Liver (tissue), 10 donors: ENCODE measurements at places on chromosomes 1 and 21. TPM values are rescaled to one million over a fixed set of nuclear protein-coding genes. Genes with fewer than 3 reads are reported as not detected.

- no peaks in the 10 kb centered on the region for H3K4me1 ChIP-seq
- DNase-seq, result no peak
- H3K4me3 ChIP-seq, result no peak overlapping the region
- no peak overlapping the region for H3K27ac ChIP-seq
- H3K27me3 ChIP-seq, result no peaks in the 10 kb centered on the region
Observed at GRCh38 chr1:114289824-114290223, 136.2 kb upstream of the SYT6 start.

DNA sequence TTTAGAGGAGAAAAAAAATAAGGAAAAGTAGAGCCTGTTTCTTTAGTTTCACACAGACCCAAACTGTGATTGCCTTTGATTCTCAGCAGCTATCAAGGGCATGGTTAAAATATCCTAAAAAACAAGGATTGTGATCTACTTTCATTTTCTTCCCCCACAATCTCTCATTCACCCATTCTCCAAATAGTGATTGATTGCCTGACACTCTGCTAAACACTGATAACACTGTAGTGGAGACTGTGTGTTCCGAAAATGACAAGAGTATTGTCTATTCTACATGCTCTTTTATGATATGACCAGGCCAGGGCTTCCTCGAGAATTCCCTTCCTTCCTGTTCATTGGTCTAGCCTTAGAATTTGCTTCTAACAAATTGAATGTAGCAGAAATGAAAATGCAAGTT lies 40.2 kb downstream of the PRMT6 start:
- H3K4me3 ChIP-seq, result no peak overlapping the region
- H3K27me3 ChIP-seq, result no peaks in the 10 kb centered on the region
- H3K27ac ChIP-seq, result no peak overlapping the region
- no peaks in the 10 kb centered on the region for H3K4me1 ChIP-seq
- DNase-seq, result no peak

DNA sequence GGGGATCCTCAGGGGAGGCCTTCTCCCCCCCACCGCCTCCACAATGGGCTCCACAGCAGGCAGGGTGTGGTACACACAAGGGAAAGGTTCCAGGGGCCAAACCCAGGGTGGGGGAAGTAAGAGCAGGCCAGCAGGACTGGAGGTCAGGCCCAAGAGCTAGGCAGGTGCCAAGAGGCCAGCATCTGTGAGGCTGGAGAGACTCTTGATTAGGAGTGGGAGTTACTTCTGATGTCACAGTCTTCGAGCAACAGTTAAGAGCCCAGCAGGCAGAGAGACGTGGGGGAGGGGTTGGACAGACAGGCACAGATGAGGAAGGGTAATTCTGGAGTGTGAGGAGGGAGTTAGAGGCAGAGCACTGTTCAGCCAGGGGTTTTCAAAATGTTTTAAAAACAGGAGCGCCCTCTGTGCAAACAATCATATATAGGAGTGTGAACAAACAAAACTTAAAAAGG lies 55.8 kb downstream of the SLC9A1 start:
- H3K36me3 ChIP-seq, result no peaks in the 10 kb centered on the region
- DNase-seq, result no peak
- H3K27ac ChIP-seq, result no peak overlapping the region
- no peaks in the 10 kb centered on the region for H3K27me3 ChIP-seq
- H3K4me1 ChIP-seq, result peaks cover 11% of the 10 kb centered on the region

The ERI3 gene
- total RNA-seq, result 22.7 TPM

The SMCP gene
- not detected for total RNA-seq
